ENCODE measurements at places on chromosomes 2 and 18. TPM values are rescaled to one million over a fixed set of nuclear protein-coding genes. Genes with fewer than 3 reads are reported as not detected.

PLEK gene
- under 0.01 TPM for total RNA-seq

GRCh38 chr2:237327175-237327950 is 86.6 kb downstream of the COL6A3 start:
- no peak for DNase-seq

DNA sequence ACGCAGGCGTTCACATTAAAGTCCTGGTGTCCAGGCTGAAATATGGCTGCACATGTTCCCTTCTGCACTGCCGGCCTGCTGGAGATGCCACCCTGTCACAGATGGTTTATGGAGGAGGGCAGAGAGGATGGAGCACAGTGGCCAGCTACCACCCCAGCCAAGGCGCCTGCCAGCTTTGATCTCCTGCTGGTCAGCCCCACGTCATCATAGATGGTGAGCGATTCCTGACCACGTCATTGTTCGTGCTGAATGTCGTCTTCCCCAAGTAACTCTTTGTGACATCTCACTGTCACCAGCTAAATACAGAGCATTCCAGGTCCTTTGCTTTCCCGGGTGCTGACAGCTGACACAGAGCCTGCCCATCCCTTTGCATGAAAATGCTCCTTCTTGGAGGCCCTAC is 248.3 kb downstream of the TTC32 start:
- DNase-seq = no peak

DNA sequence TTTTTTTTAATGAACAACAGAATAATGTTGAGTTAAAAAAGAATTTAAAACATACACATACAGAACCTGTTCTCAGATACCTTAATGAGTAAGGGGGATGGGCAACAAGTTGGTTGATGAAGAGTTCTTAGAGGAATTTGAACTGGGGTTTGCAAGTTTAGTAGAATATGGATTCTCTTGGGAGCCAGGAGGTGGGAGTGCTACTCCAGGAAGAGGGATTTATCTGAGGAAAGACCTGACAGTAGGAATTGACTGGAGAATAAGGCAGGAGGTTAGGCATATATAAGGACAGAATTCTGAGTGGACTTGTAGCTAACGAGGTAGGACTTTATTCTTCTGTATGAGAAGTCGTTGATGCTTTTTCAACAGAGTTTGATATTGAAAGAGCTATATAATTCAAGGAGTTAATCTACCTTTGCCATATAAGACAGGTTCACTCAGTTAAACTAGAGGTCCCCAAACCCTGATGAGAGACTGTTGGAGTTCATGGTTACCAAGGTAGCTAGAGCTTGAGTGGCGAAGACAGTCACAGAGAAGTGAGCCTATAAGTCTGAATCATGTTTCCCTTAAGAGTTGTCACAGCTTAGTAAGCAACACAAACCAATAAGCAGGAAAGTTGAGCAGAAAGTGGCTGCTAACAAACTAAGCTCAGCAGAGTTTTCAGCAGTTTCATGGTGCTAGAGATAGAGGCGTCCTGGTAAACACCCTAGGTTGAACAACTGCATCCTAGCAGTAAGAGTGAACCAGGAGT is 88.2 kb downstream of the NCOA1 start:
- DNase-seq = no peak

DNA sequence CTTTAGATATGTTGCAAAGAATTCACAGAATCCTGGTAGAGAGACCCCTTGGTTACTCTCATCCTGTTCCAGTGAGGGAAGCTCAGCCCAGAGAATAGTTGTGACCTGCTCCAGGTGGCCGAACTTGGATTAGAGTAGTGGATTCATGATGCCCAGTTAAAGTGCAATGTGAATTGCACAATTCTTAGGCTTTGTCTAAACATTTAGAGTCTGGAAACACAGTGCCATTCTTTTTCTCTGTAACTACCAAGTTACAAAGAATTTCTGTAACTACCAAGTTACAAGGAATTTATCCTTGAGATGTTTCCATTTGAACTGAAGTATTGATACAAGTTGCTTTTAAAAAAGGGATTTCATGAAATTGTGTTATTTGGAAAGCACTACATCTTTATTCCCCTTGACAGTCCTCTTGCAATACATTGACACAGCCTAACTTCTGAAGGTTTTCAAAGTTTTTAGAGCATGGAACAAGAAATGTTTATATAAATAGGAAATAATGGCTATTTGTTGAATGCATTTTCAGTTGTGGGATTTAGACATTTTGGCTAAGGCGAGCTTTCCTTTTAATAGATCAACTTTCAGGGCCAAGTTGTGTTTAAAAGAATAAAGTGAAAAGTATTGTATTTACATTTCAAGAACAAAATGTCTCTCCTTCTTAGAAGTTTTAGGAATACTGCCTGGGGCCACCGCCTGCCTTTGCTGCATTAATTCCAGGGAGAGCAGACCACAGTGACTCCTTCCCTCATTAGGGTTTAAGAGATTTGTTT is 315.0 kb downstream of the LPIN1 start:
- DNase-seq = no peak
